ENCODE measurements at places on chromosomes 3 and 15.

DNA sequence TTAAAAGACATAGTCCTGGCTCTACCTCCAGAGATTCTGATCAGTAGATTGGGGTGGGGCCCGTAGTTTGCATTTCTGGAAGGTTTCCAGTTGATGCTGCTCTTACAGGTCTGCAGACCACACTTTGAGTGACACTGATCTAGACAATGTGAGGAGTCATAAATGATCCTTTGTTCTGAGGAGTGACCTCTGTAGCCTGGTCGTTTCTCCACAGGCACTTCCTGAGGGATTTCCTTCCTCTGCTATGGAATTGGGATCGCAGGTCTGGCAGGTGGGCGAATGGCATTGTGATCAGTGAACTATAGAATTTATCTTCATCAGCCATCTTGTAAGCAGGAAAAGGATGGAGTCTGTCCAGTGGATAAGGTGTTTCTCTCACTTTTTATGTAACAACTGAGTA is 5.5 kb downstream of the GFM1 start:
- no peak for DNase-seq

DNA sequence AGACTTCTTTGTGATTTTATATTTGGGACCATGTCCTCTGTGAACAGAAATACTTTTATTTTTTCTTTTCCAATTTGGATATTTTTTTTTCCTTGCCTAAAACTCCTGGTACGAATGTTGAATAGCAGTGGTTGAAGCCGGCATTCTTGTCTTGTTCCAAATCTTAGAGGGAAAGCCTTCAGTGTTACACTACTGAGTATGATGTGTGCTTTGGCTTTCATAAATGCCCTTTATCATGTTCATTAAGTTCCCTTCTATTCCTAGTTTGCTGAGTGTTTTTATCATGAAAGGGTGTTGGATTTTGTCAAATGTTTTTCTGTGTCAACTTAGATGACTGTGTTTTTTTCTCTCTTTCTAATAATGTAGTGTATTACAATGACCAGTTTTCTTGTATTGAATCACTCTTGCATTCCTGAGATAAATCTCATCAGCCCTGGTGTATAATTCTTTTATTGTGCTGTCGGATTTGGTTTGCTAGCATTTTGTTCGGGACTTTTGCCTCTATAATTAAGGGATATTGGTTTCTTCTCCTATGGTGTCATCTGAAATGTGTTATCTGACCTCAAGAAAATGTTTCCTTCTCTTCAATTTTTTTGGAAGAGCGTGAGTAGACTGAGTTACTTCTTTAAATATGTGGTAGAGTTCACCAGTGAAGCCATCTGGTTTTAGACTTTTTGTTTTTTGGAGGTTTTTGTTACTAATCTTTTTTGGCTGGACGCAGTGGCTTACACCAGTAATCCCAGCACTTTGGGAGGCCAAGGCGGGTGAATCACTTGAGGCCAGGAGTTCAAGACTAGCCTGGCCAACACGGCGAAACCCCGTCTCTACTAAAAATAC is 33.3 kb downstream of the MAP1A start:
- DNase-seq: no peak

DNA sequence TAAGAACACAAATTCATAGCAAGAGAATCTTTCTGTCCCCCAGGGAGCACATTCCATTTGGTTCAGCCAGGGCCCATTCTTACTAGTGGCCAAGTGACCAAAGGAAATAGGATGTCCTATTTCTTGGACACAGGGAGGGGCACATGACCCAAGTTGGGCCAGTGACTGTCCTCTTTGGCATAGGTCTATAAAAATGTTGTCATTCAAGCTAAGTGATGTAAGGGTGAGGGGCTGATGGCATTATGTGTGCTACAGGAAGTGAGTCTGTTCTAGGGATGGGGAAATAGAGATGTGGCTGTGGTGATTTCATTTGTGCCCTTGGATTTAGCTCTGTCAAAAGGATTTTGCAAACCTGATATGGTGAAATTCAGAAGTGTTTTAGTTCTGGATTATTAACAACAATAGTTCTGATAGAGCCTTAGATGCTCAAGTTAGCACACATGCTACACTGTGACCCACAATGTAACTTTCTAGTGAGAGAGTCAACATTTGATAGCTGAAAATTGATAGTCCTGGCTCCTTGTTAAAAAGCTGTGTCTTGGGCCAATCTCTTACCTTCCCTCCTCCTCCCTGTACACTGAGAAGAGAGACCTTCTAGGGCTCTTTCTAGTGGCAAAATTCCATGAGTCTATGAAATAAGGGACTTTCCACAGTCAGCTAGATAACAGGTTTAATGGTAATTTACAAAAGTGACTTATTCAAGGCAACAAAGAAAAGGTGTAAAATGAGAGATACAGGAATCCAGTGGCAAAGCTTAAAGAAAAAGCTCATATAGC is 117.2 kb downstream of the THRB start:
- DNase-seq: no peak

DNA sequence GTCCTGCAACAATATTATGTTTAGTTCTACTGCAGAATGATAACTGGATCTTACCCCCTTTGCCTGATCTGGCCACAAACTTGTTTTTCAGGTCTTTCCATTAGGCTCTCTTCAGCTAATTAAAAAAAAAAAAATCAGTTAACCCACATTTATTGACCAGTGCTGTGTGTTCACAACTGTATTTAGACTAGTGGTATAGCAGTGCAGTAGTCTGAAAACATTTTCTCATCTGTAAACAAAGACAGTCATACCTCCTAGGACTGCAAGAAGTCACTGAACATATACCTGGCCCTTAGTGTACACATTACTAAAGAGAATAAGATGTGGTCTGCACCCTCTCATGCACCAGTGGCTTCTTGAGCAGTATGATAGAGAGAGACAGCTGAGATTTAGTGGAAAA is 22.5 kb downstream of the LPP start:
- DNase-seq: no peak

GRCh38 chr15:45442507-45443135 is 64.3 kb upstream of the GATM start:
- DNase-seq: no peak

- no peak for DNase-seq
Measured at GRCh38 chr15:77144026-77144425, 73.1 kb upstream of the TSPAN3 start.

DNA sequence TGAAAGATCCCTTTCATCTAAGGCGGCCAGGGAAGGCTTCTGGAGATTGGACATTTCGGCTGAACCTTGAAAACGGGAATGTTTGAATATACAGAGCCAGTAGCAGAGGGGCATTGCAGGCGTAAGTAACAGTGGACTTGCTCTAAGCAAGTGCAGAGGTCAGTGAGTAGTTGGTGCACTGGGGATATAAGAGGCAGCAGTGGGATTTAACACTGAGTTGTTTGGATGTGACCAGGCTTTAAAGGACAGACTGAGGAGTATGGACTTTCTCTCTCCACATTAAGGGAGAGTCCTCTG is 1.3 kb downstream of the ARNT2 start:
- DNase-seq: no peak

GRCh38 chr3:156808025-156808424 is 18.1 kb upstream of the LEKR1 start:
- DNase-seq: no peak

GRCh38 chr15:83208367-83208661 is 691 bp upstream of the HDGFL3 start:
- no peak for DNase-seq

- DNase-seq: no peak
Measured at GRCh38 chr3:73547427-73548248, 77.1 kb downstream of the PDZRN3 start.

- DNase-seq: no peak
Measured at GRCh38 chr3:146138902-146139301, 22.1 kb downstream of the PLOD2 start.

DNA sequence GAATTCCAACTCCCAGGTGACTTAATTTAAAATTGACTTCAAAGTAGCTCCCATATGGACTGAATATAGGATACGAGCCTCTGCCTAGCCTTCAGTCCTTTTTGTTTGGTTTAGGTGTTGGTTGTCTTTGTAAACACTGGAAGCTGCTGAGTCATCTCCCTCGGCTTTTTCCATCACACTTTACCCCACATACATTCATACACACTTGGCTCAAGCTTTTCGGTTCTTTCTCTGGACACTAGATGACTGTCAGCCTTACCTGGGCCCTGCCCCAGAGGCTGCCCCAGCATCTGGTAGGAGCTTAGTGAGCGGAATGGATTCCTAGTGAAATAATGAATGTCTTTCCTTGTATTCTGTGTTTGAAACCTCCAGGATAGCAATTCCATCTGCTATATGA is 201.5 kb upstream of the IL12A start:
- DNase-seq: no peak

Data from H1 (cell line).